ENCODE measurements at places on chromosomes 11 and 22.

GRCh38 chr11:74086242-74086884, 77.5 kb upstream of the UCP3 start:
- DNase-seq = no peak

- DNase-seq = no peak
Measured at GRCh38 chr11:59960502-59961381, 3.1 kb upstream of the OOSP4A start.

GRCh38 chr11:3855808-3856491, 486 bp downstream of the STIM1 start:
- DNase-seq = no peak

- DNase-seq = no peak
Measured at GRCh38 chr11:5722622-5723021, 13.6 kb upstream of the OR56B1 start.

GRCh38 chr11:120254788-120255518, 15.0 kb downstream of the POU2F3 start:
- peak; percentile 43 for DNase-seq

DNA sequence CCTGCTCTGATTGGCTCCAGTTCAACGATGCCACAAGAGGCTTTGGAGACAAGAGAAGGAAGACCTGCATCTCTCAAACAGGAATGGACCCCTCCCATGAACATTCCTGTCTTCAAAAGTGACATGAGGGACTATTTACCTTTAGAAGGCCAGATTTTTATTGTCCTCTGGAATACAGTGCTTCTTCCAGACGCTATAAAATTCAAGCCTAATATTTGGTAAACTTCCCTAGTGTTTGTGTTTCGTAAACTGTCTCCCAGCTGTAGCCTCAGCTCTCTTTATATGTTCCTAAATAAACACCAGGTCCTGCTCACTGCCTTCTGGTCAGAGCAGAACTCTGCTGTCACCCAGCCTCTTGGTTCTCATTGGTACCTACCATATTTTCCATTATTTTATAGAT, 157.8 kb downstream of the CCDC34 start:
- DNase-seq = no peak

DNA sequence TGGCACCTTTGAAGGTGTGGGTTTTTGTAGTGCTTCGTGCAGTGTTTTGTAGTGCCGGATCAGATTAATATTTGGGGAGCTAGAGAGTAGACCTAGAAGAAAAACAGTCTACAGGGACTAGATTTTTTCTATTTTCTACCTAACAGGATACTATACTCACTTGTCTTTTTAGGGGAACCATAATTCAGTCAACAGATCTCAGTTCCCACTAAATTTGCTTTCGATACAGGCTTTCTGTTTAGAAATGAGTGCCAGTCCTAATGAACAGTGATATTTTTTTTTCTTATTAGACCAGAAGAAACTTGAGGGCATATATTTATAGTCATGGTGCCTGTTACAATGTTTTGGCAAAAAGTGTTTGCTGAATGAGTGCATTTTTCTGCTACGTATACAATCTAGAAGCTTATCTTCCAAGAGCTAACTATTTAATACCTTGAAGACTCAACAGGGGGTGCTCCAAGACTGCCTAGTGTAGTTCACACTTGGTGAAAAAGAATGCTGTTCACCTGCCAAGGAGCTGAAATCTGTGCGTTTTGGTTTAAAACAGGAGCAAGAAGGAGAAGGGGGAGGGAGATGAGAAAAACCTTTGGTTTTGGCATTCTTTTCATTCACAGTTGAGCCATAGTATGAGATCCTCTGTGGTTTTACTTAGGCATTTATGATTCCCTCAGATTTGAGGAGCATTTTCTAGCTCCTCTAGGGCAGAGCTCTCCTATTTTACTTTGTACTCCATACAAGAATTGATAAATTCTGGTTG, 44.9 kb upstream of the VSTM5 start:
- no peak for DNase-seq

- no peak for DNase-seq
Measured at GRCh38 chr11:69383372-69384250, 89.7 kb downstream of the MYEOV start.

- no peak for DNase-seq
Measured at GRCh38 chr11:75389276-75389605, 10.1 kb upstream of the RPS3 start.

DNA sequence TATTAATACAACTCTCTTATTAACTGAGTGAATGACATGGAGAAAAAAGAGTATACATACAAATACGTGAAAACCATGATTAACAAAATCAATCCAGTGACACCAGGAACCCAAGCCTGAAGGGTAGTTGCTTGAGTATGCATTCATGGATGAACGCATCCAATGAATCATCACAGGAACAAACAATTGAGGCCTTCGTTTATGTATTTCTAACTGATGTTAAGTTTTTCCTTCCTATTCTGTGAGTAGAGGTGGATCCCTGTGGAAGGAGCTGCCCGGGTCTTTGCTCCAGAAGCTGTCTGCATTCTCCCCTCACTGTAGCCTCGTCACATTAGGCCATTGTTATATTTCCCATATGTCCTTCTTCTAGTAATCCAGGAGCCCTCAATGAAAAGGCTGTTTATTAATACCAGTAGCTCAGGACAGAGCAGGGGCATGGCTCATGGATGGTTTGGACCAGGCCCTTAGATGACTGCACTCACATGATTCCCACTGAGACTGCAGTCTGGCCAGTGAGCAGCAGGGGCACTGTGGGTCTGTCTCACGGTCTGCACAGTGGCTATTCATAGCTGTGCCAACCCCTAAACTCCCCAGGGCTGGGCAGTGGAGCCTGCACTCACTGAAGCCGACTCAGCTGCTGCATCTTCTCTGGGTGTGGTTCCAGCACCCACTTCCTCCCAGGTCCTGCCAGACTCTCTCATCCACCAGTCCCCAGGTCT, 128.1 kb upstream of the TOP3B start:
- peak; percentile 61 for DNase-seq

DNA sequence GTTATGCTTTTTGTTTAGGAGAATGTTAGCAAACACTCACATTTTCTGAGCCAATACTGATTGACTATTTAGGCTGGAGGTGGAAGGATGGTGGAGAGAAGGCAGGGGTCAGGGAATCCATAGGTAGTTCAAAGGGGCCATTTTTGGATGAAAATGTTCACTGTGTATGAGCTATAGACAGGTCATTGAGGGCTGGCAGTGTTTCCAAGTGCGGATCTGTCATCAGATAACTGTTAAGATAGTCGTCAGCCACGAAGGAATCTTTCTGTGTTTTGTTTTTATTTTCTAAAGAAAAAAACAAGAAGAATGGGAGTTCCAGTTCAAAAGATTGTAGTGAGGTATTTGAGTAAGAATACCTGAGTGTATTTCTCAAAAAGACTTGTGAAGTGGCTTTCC, 3.1 kb downstream of the KCNJ5 start:
- no peak for DNase-seq

- no peak for DNase-seq
Measured at GRCh38 chr11:44831605-44832394, 105.0 kb downstream of the TSPAN18 start.

- no peak for DNase-seq
Measured at GRCh38 chr11:57601297-57601696, 3.8 kb downstream of the SERPING1 start.

DNA sequence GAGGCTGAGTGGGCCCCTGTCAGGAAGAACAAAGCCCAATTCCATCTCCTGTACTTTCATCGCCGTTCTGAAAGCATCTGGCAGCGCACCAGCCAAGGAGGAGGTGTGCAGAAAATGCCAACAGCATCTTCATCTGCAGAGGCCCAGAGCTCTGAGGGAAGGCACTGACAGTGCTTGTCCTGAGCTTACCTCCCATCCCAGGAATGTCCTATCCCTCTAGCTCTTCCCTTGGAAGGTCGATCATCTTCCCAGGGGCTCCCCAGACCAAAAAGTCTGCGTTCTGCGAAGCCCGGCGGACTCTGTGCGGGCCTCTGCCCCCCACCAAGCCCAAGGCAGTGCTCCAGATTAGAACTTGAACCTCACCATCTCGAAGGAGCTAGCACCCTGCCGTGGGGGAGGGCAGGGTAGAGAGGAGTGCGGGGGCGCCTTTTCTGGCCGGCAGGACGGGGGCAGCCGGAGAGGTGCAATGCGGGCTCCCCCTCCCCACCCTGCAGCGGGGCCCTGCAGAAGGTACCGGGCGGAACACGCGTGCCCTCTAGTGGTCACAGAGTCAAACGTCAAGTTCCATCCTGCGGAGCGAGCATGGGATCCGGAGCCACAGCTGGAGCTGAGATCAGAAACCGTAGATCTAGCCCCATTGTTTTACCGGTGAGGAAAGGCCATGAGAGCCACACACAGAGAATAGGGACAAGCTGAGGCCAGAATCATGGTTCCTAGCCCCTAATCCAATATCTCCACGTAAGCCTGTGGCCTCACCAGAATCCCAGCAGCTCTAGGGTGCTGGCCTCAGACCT, 5.0 kb downstream of the SCN2B start:
- DNase-seq = peak; percentile 81
